ENCODE measurements at places on chromosomes 7 and 10. TPM values are rescaled to one million over a fixed set of nuclear protein-coding genes. Genes with fewer than 3 reads are reported as not detected.

The ATOH7 gene
- polyA plus RNA-seq = 1.5 TPM

The CD36 gene
- polyA plus RNA-seq = 21.7 TPM

The HKDC1 gene
- polyA plus RNA-seq = 16.0 TPM

The OPN1SW gene
- polyA plus RNA-seq = 1.5 TPM

The HYAL4 gene
- polyA plus RNA-seq = 0.19 TPM

The TMEM273 gene
- 2.1 TPM for polyA plus RNA-seq

The SPDYE8 gene
- 0.27 TPM for polyA plus RNA-seq

The ABCA13 gene
- polyA plus RNA-seq = 1.0 TPM

The MINPP1 gene
- polyA plus RNA-seq = 48.2 TPM

The KCNMA1 gene
- 3.6 TPM for polyA plus RNA-seq

The TMEM130 gene
- 5.8 TPM for polyA plus RNA-seq

The CYP51A1 gene
- polyA plus RNA-seq = 93.6 TPM

The CALY gene
- polyA plus RNA-seq = 0.19 TPM

The PIP gene
- polyA plus RNA-seq = not detected

The CALHM1 gene
- polyA plus RNA-seq = 0.06 TPM

The MALRD1 gene
- polyA plus RNA-seq = 1.6 TPM

The MOGAT3 gene
- 1.1 TPM for polyA plus RNA-seq

The HOXA5 gene
- polyA plus RNA-seq = 71.9 TPM

The WDR91 gene
- 46.2 TPM for polyA plus RNA-seq

The OR2A1 gene
- polyA plus RNA-seq = not detected

The UPK3B gene
- polyA plus RNA-seq = 0.38 TPM

The TFR2 gene
- 1.4 TPM for polyA plus RNA-seq

The PITRM1 gene
- polyA plus RNA-seq = 57.4 TPM
